ENCODE measurements at places on chromosomes 16 and 17.
A peak's percentile ranks its signal among the peaks of the same experiment; 100 is the strongest.

GRCh38 chr17:34741967-34742366 lies 162.6 kb downstream of the TMEM132E start:
- DNase-seq, result no peak

DNA sequence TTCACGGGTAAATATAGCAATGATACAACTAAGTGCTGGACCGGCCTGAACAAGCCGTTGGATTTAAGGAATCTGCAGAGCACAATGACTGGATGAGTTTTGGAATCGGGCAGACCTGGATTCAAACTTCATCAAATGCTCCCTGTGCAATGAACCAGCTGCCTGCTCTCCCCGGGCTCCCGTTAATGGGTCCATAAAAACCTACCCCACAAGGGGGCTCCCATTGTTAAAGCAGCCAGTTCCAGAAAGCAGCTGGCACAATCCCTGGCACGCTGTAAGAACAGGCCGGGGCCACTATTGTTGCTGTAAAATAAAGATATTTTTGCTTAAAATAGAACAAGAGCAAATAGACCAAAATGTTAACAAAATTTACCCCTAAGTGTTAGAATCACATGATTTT lies 131.9 kb downstream of the C16orf95 start:
- no peak for DNase-seq

DNA sequence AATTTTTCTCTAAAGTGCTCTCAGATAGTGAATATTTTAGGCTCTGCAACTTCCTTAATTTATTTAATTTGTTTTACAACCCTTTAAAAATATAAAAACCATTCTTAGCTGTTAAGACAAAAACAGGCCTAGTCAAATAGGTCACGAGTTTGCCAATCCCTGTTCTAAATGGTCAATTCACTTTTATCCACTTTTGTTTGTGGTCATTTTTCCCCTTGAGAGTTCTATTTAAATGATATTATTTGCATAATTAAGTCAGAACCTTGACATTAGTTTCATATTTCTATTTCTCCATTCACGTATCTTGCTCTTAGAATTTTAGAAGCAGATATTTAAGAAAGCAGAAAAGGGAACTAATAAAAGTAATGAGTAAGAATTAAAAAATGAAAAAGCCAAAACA lies 4.0 kb downstream of the AMFR start:
- DNase-seq, result no peak

GRCh38 chr16:23858542-23858941 lies 22.8 kb downstream of the PRKCB start:
- DNase-seq, result no peak

- no peak for DNase-seq
These were observed 287.9 kb downstream of the SHISA9 start for GRCh38 chr16:13189250-13189649.

GRCh38 chr16:57062329-57062728 lies 30.1 kb upstream of the CPNE2 start:
- no peak for DNase-seq

GRCh38 chr17:4043862-4044261 lies 79.6 kb upstream of the ATP2A3 start:
- no peak for DNase-seq

DNA sequence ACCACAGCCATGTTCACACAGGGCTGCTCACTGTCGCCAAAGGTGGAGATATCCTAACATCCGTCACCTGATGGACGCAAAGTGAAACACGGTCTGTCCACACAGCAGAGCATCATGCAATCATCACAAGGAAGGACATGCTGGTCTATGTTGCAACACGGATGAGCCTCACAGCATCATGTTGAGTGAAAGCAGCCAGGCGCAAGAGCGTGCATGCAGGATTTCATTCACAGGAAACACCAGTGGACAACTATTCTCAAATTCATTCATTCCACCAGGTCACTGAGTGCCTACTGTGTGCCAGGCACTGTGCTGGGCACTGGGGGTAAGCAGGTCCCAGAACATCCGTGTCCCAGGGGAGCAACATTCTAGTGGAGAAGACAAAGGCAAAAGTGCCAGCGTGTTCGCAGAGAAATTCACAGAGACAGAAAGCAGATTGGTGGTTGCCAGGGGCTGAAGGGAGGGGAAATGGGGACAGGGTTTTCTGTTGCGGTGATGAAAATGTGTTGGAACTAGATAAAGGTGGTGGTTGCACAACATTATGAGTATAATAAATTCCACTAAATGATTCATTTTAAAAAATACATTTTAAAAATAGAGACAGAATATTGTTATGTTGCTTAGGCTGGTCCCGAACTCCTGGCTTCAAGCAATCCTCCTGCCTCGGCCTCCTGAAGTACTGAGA lies 22.7 kb upstream of the KCNJ12 start:
- no peak for DNase-seq

GRCh38 chr17:600576-601243 lies 113.9 kb downstream of the VPS53 start:
- no peak for DNase-seq

- no peak for DNase-seq
These were observed 71.5 kb upstream of the NKD1 start for GRCh38 chr16:50476486-50477255.

GRCh38 chr16:58114827-58115825 lies 14.1 kb downstream of the CFAP20 start:
- no peak for DNase-seq

GRCh38 chr17:6853764-6854442 lies 22.4 kb upstream of the TEKT1 start:
- peak; percentile 65 for DNase-seq

- DNase-seq, result no peak
These were observed 4.4 kb downstream of the UBALD1 start for GRCh38 chr16:4610011-4611005.

DNA sequence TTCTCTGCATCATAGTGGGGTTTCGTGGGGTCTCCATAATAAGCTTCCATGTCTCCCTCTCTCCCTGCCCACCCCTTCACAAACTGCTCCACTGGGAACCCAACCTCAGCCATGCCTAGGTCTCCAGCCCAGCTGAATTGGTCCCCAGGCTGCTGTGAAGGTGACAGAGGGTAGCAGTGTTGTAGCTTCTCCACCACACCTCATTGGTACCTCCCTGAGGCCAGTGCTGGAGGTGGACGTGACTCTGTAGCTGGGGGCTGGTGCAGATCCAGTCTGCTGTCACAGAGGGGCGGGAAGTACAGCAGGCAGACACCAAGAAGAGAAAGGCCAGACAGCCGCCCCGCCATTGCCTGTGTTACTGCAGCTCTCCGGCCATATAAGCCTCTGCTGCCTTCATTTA lies 82.1 kb downstream of the OR1D5 start:
- peak; percentile 33 for DNase-seq

DNA sequence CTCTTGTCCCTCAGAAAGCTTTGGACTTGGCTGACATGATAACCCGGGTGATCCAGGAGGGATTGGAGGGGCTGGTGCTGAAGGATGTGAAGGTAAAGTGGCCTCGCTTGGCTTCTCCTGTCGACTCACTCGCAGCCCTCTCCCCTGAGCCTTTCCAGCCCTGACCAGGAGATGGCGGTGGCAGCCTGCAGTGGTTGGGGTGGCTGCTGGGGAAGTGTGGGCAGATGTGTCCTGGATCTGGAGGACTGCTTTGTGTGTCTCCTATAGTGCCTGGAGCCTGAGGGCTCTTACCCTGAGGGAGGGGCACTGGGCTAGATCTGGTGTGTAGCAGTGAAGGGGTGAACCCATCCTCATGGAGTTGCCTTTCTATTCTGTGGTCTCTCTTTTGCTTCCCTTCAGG lies 17.9 kb downstream of the LIG3 start:
- DNase-seq, result peak; percentile 85

DNA sequence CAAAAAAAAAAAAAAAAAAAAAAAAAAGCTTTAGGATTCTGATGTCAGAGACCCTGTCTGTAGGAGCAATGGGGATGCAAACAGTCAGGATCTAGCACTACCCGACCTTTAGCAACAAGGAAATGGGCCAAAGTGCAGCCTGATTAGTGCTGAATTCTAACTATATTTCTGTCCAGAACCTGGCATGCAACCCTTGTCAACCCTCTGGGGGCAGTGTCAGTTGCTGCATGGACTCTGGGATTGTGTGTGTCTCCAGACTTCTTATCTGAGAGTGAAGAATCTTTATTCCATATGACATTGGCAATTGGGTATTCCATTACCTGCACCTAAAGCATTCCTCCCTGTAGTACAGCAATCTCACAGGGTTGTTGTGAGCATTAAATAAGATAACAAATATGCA lies 120.3 kb upstream of the CRHR1 start:
- DNase-seq, result no peak

- DNase-seq, result no peak
These were observed 21.9 kb downstream of the KIF2B start for GRCh38 chr17:53844491-53845107.

- DNase-seq, result no peak
These were observed 9.0 kb upstream of the VASN start for GRCh38 chr16:4362476-4363135.

- no peak for DNase-seq
These were observed 20.9 kb downstream of the RGS9 start for GRCh38 chr17:65158041-65158440.

DNA sequence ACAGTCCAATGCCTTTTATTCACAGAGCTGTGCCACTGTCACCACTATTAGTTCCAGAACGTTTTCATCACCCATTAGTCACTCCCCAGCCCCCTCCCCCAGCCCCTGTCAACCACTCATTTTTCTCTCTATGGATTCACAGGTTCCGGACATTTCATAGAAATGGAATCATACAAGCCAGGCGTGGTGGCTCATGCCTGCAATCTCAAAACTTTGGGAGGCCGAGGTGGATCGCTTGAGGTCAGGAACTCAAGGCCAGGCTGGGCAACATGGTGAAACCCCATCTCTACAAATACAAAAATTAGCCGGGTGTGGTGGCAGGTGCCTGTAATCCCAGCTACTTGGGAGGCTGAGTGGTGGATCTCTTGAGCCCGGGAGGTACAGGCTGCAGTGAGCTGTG lies 759 bp upstream of the PAM16 start:
- no peak for DNase-seq

GRCh38 chr16:27106305-27106704 lies 39.6 kb downstream of the C16orf82 start:
- DNase-seq, result peak; percentile 19

DNA sequence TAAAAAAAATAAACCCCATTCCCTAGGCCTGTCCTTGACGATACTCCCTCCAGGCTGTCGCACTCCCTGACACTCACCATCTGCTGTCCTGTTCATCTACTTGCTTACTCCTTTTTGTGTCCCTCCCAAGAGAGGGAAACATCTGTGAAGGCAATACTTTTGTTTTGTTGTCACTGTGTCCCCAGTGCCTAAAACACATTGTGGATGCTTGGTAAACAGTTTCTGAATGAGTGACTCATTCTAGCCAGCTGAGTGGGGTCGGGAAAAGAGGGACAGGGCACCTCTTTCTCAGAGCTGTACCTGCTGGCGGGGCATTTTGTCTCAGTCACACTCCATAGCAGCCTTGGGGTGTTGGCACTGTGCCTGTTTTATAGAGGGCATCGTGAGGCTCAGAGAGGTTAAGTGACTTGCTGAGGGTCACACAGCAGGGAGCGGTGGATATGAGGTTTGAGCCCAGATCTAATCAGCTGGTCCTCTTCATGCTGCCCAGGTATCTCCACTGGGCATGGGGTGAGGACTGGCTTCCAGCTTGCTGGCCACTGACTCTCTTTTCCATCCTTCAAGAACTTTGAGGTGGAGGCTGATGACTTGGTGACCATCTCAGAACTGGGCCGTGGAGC lies 15.6 kb downstream of the MAP2K3 start:
- DNase-seq, result no peak

DNA sequence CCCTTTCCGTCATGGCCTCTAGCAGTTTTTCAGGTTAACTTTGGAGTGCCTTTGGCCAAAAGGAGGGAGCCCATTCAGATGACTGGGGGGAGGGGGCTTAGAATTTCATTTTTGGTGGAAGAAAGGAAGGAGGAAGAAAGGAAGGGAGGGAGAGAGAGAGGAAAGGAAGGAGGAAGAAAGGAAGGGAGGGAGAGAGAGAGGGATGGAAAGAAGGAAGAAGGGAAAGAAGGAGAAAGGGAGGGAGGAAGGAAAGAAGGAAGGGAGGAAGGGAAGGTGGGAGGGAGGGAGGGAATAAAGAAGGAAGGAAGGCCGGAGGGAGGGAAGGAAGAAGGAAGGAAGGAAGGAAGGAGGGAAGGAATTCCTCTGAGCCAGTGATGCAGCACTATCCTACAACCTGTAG lies 25.7 kb downstream of the MMP15 start:
- DNase-seq, result no peak

DNA sequence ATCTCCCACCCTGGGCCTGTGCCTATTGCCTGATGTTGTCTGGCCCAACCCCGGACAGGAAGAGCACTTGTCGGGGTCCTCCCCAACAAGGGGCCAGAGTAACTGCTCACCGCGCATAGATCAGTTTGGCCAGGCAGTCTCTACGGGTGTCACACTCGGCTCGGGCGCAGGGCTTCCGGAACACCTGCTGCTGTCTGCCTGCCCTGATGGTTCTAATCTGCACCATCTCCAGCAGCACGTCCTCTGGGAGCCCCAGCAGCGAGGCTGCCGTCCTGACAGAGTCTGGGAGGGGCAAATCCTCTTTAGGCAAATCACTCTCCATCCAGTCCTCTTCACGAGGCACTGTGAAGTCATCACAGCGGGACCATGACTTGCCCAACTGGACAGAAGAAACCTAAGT lies 24.0 kb downstream of the MYO19 start:
- no peak for DNase-seq

DNA sequence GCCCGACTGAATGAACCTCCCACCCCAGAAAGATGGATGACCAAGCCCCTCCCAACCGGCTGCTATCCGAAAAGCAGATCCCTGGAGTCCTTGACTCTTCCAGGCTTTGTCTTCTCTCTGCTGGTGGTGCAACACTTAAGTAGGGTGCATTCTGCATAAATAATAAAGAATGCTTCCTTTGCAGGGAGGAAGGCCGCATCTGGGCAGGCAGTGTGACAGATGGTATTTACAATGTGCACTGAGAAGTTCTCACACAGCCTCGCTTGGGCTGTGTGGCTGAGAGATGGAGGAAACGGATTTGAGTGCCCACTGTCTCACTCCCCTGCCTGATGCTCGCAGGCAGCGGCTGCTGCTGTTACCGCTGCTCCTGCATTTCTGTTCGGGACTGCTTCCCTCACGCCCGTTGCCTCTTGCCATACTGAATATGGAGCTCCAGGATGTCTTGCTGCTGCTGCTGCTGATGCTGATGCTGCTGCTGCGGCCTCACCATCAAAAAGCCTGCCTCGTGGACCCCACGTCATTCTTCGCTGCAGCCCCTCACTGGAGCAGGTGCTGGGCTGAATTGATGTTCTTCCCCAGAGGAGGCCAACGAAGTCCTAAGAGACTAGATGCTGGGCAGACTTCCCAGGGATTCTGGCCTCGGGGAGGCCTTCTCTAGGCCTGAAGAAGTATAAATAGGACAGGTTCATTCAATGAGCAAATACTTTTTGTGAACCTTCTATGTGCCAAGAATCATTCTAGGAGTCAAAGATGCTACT lies 7.1 kb upstream of the RHBDL3 start:
- DNase-seq, result peak; percentile 54

DNA sequence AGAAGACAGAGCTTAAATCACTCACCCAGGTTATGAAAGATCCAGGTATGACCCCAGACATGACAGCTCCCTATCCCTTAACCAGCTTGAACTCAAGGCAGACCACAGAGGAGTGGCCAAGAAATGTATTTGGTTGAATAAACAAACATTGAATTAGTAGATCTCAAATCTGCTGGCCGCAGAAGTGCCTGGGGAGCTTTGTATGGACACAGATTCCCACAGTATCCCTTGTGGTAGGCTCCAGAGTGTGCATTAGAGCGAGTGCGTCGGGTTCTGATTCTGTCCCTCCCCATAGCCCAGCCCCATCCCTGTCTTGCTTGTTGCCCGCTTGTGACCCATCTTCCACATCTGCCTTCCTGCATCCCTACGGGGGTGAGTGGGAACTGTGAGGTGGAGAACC lies 118.8 kb upstream of the FOXF1 start:
- no peak for DNase-seq

All from ecto neural progenitor cell (in vitro differentiated cells).